ENCODE measurements at places on chromosomes 4 and X.

- no peak for DNase-seq
These were observed 11.4 kb downstream of the TMSB4X start for GRCh38 chrX:12986164-12986779.

DNA sequence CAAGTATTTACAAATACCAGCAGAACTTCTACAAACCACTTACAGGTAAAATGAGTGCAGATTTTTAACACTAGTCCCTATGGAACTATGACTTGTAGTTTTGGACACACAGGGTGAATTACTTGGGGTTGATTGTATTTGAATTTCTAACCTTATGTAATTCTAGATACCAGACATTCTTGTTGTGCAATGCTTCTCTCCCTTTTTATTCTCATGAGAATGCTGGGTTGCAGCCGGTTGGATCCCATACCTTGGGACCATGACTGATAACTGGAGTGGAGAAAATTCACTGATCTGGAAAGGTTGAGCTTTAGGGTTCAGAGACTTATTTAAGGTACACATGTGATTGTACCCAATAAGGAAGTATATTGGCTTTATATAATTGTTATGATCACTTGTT lies 8.8 kb downstream of the TET2 start:
- no peak for DNase-seq

DNA sequence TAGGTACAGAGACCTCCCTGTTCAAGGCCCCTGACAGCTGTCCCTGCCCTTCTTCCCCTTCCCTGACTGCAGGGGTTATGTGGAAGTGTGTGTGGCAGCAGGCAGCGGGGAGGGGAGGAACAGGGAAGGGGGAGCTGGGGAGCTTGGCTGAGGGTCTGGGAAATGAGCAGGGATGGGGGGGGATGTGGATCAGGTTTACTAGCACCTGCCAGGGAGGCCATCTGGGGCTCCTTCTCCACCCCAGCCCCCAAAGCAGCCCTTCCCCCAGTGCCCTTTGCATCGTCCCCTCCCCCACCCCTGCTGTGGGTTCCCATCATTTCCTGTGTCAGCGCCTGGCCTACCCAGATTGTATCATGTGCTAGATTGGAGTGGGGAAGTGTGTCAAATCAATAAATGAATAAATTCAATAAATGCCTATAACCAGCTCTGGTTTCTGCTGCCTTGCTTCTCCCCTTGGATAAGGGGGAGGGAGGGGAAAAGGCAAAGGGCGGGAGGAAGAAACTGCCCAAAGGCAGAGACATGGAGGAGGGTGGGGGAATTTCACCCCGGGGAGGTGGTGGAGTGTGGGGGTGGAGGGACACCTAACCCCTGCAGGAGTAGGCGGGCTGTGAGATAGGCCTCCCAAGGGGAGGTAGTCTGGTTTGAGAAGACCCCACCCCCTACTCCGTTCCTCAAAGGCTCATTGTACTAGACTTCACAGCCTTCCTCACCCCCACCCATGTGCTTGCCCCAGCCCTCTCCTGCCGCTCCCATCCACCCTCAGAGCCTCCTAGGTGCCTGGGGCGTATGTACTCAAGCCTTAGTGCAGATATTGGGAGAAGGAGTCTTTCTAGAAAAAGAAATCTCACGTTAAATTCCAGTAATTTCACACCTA lies 3.2 kb downstream of the CXorf65 start:
- DNase-seq = no peak

GRCh38 chrX:71652405-71652804 lies 14.9 kb upstream of the LOC101059915 start:
- no peak for DNase-seq

GRCh38 chr4:184315675-184316359 lies 98.1 kb upstream of the ENPP6 start:
- DNase-seq = no peak

- no peak for DNase-seq
These were observed 61.1 kb downstream of the FBXO8 start for GRCh38 chr4:174222266-174222872.

DNA sequence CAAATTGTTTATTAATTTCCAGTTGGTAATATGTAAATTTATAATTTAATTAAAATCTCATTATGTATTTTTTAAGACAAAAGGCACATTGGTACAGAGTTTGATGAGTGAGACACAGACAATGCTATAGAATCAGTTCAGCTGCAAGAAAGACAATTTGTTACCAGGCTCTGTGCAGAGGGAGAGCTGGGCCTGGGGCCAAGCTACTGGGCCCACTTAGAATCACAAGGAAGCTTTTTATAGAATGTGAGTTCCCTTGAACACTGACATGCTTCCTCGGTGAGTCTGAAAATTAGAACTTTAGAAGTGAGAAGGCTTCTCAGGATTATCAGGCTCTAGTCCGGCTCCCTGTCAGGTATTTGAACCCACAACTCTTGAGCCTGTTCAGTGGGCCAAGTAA lies 129.0 kb downstream of the AFF2 start:
- no peak for DNase-seq

GRCh38 chrX:104854790-104855340 lies 288.9 kb downstream of the IL1RAPL2 start:
- DNase-seq = no peak

GRCh38 chrX:75361788-75362187 lies 87.9 kb downstream of the UPRT start:
- DNase-seq = no peak

- no peak for DNase-seq
These were observed 36.9 kb downstream of the PARM1 start for GRCh38 chr4:74969507-74970474.
